SHP77 treated with DMSO at 0.1 percent for 48 hours (cell line): ENCODE measurements at places on chromosomes 12 and 14.

GRCh38 chr14:88492272-88493089, 62.3 kb downstream of the PTPN21 start:
- peak; percentile 45 for DNase-seq

DNA sequence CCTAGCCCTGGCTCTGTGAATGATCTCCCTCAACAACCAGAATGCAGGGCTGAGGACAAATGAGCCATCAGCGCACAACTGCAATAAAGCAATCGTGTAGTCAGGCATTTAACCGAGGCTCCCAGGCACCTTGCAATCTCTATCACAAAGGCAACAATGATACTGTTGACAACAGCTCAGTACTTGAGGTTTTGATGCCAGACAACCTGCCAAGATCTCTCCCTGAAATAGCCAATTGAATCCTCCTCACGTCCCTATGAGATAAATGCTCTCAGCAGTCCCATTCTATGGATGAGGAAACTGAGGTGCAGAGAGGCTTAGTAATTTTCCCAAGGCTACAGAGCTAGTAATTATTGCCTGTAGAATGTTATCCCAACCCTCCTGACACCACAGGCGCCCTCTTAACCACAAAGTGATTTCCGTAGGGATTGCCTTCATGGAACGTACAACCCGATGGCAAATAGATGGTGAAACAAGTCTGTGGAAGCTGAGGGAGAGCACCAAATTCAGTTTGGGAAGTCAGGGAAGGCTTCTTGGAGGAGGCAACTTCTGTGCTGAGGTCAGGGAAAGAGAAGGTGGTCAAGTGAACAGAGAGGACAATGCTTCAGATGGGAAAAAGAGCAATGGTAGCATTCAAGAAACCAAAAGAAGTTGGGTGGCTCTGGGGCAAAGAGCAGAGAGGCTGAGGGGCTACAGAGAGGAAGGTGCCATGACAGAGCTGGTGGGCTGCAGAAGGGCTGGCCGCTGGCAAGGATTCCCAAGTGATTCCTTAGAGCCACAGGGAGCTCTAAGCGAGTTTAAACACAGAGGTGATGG, 12.6 kb downstream of the SERPINA3 start:
- no peak for DNase-seq

DNA sequence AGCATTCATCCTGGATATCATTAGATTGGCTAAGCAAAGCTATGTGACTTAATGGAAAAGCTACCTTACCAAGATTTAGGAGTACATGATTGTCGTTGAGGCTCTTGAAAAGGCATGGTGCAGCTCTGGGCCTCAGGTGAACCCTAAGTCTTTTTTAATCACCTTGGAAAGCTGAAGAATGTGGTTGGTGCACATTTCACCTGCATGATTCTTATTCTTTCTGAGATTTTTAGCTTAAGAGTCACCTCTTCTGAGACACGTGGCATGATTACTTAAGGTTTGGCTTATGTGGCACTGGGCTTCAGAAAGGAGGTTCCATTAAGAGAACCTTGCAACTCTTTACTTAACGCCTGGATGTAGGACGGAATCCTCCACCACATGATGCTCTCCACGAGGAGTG, 498.5 kb downstream of the TMEM117 start:
- no peak for DNase-seq

GRCh38 chr14:80211153-80212022, at the start of gene DIO2:
DIO2 (minus strand) TSS chr14:80211504; CDS start chr14:80211472, 32 bp downstream.
- no peak for DNase-seq

GRCh38 chr14:57692671-57693070, 173.2 kb downstream of the SLC35F4 start:
- DNase-seq: peak; percentile 38

DNA sequence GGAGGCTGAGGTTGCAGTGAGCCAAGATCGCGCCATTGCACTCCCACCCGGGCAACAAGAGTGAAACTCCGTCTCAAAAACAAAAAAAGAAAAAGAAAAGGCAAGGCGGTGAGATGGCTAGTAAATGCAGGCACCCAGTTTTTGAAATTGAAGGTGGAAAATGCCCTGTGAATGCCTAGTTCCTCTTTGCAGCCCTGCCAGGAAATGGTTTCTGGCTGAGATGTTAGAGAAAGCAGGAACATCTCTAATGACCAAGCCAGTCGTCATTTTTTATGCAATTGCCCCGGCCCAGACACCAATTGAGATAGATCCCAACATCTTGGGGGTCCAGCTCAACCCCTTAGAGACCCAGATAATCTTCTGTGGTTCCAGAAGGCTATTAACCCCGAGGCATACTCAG, 17.0 kb downstream of the SLC8A3 start:
- no peak for DNase-seq

DNA sequence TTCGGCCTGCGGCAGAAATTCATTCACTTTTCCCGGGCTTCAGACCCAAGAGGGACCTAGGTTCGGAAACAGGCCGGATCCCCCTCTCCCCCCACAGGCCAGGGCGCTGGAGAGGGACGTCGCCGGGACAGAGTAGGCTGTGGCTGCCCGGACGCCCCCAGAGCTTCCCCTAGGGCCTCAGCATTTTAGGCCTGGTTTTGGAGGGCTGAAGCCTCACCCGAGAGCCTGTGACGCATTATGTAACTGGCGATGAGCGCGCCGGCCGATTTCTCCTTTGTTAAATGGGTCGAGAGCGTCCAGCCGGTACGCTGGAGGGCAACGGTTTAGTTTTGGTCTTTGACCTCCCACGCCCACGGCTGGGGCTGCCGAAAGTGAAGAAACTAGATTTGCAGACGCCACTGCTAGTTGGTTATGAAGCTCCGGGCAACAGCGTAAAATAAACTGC, 657 bp downstream of the PEBP1 start:
- no peak for DNase-seq

- DNase-seq: no peak
These were observed 5.9 kb downstream of the LRRC9 start for GRCh38 chr14:59925797-59926196.
